Progenitor cell of endocrine pancreas (in vitro differentiated cells): ENCODE measurements at places on chromosomes 7 and 10. TPM values are rescaled to one million over a fixed set of nuclear protein-coding genes. Genes with fewer than 3 reads are reported as not detected.

Gene CRPPA
- 3.8 and 4.5 TPM in 2 replicates for total RNA-seq

Gene SAP25
- 7.7 and 8.1 TPM in 2 replicates for total RNA-seq

Gene IMMP2L
- 29.7 and 32.3 TPM in 2 replicates for total RNA-seq

Gene LRRC17
- 1.3 and 2.3 TPM in 2 replicates for total RNA-seq

Gene CCDC3
- 1.1 and 1.6 TPM in 2 replicates for total RNA-seq

Gene VENTX
- total RNA-seq = 1.2 TPM in 2 replicates

Gene SH2D4B
- 0.11 and 0.12 TPM in 2 replicates for total RNA-seq
